ENCODE measurements at places on chromosomes 12 and 14.

GRCh38 chr12:104763168-104763805 is 194.8 kb downstream of the SLC41A2 start:
- DNase-seq = no peak

GRCh38 chr14:96400495-96400894 is 8.6 kb downstream of the AK7 start:
- DNase-seq = no peak

- DNase-seq = no peak
Measured at GRCh38 chr14:92480856-92481255, 32.7 kb upstream of the RIN3 start.

GRCh38 chr12:12555656-12556055 is 7.0 kb downstream of the DUSP16 start:
- no peak for DNase-seq

DNA sequence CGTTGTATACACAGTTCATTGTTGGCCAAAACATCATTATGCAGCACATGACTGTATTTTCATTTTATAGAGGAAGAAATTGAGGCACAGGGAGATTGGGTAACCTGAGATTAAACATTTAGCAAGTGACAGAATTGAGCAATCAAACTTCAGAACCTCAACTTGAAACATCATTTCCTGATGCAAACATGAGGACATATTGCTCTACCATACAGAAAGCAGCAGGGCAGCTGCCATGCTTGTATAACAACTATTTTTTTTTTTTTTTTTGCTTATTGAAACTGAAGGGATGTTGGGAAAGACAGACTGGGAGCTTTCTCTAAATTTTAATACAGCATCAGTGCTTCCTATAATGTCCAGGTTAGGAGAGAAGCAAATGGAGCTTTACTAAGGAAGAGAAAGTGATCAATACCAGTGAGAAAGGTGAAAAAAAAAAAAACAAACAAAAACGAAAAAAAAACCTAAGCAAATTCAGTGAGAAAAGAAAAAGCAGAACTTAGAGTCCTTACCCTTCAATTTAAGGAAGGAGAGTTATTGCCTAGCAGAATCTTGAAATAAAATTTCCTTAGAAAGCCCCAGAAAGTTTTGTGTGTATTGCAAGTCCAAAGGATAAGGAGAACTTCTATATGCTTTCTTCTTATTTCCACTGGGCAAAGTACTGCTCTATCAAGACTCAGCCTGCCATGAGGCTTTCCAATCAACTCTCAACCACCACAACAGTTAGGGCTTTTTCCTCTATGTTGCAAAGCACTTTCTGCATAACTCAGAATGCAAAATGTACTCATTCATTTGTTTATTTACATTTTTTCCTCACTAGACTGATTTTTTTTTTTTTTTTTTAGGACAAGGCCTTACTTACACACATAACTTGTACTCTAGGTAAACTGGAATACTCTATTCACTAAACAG is 21.6 kb downstream of the BTG1 start:
- DNase-seq = no peak

DNA sequence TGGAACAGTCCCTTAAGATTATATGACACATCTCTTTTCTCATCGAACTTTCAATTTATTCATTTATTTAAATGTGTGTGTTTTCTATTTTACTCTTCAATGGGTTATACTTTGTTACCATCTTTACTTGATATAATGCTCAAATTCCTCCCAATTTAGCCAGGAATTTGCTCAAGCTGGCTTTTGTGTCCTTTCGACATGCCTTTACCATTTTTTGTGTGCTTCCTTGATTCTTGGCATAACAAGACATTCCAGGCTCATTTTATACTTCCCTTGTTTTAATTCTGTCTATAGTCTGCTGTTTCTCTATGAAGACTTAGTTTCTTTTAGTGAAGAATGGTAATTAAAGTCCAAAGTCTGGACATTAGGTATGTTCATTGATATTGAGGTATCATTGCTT is 315.8 kb downstream of the AEBP2 start:
- no peak for DNase-seq

DNA sequence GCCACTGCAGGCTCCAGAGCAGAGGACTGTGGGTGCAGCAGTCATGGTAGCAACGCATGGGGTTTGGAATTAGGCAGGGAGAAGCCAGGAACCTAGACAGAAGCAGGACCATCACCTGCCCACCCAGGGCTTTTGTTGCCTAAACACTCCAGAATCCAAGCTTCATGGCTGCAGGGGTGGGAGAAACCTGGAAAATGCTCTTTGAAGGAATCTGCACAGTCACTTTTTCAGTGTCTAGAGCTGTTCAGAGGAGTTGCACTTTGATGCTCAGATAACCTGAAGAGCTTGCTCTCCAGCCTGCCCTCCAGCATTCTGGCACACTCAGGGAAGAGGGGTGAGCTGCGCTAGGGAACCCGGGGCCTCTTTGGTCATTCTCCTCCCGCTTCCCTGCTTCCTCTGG is 1.6 kb upstream of the CELA1 start:
- DNase-seq = no peak

DNA sequence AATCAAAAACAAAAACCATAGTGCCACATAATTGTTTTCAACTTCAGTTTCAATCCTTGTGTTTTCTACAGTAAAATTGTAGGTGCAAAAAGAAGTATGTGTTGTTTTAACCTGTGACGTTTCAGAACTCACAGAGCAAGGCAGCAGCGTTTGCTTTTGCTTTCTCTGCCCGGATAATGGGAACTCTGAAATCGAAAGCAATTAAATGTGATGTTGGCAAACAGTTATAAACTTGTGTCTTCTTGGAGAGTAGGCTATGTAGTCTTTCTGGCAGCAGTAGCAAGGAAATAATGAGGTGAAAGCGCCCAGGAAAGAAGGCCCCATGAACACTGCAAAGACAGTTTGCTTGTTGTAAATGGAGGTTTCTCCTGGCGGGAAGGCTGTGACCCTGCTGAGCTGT is 39.1 kb downstream of the FNTB start:
- no peak for DNase-seq
